ENCODE measurements at places on chromosomes 12 and 14.

- DNase-seq: no peak
Measured at GRCh38 chr14:63663428-63664341, 22.0 kb upstream of the WDR89 start.

- no peak for DNase-seq
Measured at GRCh38 chr12:7751394-7751793, 4.2 kb upstream of the CLEC4C start.

DNA sequence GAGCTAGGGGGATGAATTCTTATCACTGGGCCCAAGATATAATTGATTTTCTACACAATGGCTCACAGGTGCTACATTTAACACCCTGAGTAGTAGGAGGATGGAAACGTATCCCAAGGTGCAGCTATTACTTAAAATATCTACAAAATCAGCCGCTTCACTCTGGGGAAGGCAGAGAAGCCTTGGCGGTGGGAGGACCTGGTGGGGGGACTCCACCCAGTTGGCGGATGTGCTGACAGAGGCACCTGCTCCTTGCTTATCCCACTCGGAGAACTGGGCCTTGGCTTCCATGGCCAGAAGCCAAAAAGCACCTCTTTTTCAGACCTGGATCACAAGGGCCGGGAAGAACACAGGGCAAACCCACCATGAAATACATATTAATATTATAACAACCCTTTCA, 106.3 kb downstream of the OTX2 start:
- DNase-seq: no peak

GRCh38 chr14:99792210-99792535, 1.0 kb upstream of the EML1 start:
- no peak for DNase-seq

GRCh38 chr12:122949816-122950675, 16.2 kb downstream of the ABCB9 start:
- DNase-seq: no peak

GRCh38 chr12:71702590-71702989, 16.7 kb downstream of the TMEM19 start:
- DNase-seq: no peak

GRCh38 chr14:30410986-30411385, 148.0 kb upstream of the G2E3 start:
- no peak for DNase-seq

DNA sequence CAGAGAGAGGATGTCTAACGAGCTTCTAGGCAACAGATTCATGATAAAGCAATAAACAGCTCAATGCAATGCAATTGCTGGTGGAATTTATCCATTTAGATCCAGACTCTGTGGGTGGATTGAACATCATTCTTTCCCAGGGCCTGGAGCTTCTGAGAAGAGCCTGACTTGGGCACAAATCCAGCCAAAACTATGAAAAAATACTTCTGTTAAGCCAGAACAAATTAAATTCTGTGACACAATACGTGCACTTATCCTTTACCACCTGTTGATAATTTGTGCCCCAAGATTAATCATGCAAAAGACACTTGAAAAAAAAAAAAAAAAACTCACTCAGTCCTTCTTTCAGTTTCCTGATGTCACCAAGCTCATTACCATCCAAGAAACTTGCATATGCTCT, 446.0 kb upstream of the DCN start:
- DNase-seq: no peak

DNA sequence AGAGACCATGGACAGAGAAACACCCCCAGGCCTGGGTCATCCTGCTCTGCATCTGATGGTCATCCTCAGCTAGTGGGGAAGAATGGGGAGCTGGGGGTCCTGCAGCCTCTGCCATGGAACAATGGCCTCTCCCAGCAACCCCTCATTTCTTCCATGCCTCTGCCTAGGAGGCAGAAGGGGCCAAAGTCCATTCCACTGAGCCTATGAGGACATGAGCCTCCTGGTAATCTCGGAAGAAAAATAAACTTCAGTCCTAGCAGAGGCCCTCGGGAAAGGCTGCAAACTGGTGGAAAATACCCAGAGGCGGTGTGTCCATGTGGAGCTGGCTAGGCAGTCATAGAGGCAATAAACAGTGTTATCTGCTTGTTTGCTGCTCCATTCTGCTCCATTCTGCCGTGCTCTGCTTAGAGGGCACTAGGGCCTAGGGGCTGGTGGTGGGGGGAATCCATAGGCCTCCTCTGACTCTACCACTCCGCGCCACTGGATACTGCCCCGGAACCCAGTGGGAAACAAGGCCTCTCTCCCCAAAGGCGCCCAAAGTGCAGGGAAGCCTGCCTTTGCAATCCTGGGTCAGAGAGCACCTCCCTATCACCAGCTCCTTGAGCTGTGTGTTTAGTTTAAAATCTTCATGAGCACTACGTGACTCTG, 4.5 kb downstream of the PGF start:
- DNase-seq: no peak

DNA sequence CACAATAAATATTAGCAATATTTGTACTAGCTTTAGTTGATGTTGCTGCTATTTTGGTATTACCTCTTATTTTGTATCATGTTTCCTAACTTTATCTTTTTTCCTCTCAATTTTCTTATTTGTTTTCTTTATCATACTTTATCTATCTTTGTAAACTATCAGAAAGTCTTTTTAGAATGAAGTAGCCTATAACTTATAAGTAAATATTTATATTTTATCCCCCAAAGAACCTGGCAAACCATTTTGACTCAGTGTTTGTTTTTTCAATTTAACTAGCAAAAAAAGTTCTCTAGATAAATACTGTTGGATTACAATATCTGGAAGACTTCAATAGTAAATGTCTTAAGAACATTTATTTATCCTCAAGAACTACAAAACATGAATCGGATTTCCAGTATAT, 135.7 kb upstream of the PDZRN4 start:
- no peak for DNase-seq

DNA sequence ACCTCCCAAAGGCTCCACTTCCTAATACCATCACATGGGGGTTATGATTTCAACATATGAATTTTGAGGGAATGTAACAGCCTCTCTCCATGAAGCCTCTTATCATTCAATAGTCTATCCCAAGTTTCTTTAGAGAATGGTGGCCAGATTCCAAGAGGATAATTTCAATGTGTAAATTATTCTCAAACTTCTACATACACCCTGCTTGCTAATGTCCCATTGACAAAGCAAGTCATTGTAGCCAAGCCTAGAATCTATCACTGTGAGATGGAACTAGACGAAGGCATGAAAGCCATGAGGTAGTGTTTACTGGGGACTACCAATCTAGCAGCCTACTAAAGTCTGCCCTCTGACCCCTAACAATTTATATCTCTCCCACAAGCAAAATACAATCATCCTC, 3.8 kb downstream of the INHBC start:
- DNase-seq: no peak

DNA sequence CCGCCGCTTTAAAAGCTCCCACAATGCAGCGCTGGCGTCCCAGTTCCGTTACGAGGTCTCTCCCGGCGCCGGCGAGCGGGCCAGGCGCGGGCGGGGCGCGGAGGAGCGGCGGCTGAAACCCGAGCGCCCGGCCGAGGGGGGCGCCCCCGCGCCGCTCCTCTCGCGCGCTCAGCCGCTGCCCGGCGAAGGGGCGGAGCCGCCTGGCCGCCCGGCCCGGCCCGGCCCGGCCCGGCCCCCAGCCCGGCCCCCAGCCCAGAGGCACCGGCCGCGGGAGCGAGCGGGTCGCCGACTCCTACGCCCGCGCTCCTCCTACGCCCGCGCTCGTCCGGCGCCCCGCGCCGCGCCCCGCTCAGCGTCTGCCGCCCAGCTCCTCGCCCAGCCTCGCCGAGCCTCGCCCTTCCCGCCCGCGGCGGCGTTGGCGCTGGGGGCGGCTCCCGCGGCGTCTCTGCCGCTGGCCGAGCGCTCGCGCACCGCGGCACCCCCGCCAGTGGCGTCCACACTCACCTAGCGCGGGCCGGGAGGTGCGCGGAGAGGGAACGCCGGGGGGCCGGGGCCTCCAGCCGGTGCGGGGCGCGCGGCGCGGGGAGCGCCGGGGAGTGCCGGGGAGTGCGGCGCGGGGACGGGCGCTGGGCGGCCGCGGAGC, at the start of gene RASSF8:
RASSF8 (plus strand) TSS at position 255 of the 643 bp plus-strand sequence. CDS start 96,662 bp downstream, outside the sequence.
- peak; percentile 60 for DNase-seq

GRCh38 chr14:55819610-55820304, 239.8 kb downstream of the KTN1 start:
- no peak for DNase-seq

DNA sequence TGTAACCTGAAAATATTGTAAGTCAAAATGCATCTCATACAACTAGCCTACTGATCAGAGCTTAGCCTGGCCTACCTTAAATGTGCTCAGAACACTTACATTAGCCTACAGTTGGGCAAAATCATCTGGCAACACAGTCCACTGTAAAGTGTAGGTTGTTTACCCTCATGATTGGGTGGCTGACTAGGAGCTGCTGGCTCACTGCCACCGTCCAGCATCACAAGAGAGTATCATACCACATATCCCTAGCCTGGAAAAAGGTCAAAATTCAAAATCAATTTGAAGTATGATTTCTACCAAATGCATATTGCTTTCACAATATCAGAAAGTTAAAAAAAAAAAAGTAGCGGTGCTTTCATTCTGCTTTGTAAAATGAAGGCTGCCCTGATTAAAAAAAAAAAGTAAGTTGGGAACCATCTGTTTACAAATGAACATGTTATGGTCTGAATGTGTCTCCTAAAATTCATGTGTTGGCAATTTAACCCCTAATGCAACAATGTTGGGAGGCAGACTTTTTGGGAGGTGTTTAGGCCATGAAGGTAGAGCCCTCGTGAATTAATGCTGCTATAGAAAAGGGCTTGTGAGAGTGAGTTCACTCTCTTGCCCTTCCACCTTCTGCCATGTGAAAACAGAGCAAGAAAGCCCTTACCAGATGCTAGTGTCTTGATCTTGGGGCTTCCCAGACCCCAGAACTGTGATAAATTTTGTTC, 211.8 kb downstream of the PPM1H start:
- no peak for DNase-seq

- no peak for DNase-seq
Measured at GRCh38 chr12:122862110-122862634, 26.9 kb downstream of the HIP1R start.

DNA sequence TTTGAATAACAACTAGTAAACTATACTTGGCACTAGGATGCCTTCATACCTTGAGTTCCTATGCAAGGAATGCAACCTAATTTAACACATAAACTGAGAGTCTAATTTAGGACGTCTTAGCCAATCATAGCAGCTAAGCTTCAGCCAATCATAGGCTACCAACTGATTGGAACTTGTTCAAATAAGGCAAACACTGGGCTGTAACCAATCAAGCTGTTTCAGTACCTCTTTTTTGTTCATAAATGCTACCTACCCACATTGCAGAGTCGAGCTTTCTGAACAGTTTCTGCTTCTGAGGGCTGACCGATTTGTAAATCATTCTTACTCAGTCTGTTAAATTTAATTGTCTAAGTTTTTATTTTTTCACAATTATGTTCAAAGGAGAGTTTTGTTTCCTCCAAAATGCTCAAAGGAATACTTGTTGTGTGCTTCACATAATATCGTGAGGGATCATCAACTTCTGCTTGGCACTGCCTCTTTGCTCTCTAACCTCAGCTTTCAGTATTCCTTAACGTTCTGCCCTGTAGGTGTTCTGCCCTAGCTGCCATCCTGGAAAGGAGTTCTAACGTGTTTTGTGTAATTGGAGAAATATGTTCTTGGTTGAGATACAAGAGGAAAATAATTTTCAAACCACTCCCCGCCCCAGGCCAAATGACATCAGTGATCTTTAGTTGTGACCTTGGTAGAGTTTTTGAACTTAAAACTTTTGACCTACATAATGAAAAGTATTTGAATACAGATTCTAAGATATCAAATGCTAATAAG, 380.4 kb upstream of the MIS18BP1 start:
- no peak for DNase-seq

GRCh38 chr14:88322504-88323085, 474 bp downstream of the KCNK10 start:
- peak; percentile 18 for DNase-seq

DNA sequence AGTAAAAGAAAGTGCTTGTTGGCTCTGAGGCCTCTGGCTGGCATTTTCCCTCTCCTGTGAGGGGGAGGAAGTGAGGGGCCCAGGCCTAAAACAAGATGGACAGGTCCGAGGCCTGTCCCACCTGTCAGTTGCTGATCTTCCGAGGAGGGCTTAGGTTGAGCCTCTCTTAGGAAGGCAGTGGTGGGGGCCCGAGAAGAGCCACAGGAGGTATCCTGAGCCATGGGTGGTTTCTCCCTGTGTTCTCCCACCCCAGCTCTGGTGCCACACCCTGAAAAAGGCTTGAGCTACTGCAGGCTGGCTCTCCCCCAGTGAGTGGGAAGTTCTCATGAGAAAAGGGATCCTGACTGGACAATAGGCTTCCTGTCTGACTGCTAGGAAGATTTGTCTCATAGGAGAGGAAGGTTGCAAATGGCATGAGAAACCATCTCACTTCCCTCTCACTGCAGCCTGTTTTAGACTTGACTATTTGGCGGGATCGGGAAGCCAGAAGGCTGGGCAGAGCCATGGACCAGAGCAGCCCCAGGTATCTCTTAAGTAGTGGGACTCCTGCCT, 72.1 kb upstream of the SRSF5 start:
- DNase-seq: no peak

- no peak for DNase-seq
Measured at GRCh38 chr12:122935318-122935717, 30.9 kb downstream of the ABCB9 start.

DNA sequence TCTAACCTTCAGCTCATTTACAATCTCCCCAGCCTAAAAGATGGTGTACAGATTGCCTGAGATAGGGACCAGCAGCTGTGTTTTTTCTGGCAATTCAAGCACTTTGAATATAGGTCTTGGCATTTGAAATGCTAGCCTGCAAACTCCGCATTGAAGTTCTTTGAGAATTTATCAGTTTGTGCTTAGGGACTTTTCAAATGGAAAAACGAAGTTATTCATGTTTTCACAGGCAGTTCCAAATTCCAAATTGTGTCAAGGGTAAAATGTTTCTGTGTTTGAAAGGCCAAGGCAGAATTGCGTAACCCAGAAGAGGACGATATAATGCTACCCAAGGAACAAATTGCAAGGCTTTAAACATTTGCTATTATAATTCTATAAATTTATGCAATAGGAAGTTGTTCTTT, 168.9 kb upstream of the RASSF8 start:
- no peak for DNase-seq

- no peak for DNase-seq
Measured at GRCh38 chr12:131687346-131688125, 23.4 kb upstream of the SFSWAP start.

DNA sequence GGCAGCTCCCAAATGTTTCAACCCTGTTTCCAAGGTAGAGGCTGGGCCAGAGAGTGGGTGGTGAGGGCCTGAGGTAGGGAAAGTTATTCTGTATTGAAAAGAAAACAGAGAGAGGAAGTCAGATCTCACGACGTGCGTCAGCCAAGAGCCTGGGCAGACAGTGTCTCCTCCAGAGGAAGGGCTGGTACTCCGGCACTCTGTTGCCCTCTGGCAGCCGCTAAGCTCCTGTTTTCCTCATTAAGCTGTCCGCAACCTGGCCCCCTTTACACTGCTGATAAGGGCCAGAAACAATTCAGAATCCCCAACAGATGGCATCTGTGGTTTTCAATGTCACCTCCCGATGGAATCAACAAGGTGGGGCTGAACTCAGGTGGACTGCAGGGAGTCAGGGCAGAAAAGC, 26.0 kb upstream of the LTBP2 start:
- DNase-seq: no peak

- no peak for DNase-seq
Measured at GRCh38 chr12:49588721-49589516, 16.5 kb downstream of the FAM186B start.

All from hippocampal formation (tissue), 2 donors.